ENCODE measurements at places on chromosomes 4 and X.

DNA sequence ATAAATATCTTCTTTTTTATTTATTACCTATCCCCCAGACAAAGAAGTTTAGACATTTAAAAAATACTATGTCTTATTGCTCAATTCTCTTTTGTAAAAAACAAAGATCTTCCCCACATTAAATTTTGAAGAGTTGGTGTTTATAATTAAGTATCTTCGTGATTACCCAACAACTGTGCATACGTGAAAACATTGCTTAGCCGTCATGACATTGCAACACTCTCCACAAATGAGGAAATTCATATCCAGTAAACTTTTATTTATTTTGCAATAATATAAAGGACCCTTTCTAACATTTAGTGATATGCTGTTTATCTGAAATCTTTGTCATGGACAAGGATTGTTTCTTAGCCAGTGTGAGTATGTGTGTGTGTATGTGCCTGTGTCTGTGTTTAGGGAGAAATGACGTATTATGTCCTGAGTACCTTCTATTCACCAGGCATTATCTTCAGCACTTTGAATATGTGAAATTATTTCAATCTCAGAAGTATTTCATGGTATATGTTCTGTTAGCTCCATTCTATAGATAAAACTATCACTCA lies 26.1 kb upstream of the EREG start:
- no peak for DNase-seq

DNA sequence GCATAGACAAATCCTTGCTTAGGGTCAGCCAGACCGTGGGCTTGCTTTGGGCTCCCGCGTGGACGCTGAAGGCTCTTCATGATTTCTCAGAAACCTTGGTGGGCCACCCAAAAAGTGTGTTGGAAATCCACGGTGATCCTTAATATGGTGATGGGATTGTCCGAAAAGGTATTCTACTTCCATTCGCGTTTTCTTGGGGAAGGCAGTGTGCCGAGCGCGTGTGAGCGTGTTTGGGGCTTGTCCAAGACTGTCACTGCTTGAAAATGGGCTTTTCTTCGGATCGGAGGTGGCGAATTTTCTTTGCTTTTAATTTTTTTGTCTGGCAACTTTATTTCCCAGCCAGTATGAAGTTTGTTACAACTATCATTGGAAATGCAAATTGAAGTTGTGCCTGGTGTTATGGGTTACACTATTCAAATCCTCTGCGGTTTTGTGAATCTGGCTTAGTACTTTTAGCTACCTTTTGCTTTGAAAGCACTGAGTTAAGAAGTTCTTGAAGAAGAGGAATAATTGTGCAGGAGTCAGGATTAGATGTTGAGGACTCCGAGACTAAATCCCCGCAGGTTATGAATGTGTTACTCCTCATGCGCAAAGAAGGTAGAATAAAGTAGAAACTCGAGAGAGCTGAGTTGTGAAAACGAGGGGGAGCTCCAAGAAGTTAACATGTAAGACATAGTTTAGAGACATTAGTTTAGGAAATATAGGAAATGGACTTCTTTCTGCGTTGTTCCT lies 3.2 kb downstream of the SPRY1 start:
- DNase-seq, result no peak

DNA sequence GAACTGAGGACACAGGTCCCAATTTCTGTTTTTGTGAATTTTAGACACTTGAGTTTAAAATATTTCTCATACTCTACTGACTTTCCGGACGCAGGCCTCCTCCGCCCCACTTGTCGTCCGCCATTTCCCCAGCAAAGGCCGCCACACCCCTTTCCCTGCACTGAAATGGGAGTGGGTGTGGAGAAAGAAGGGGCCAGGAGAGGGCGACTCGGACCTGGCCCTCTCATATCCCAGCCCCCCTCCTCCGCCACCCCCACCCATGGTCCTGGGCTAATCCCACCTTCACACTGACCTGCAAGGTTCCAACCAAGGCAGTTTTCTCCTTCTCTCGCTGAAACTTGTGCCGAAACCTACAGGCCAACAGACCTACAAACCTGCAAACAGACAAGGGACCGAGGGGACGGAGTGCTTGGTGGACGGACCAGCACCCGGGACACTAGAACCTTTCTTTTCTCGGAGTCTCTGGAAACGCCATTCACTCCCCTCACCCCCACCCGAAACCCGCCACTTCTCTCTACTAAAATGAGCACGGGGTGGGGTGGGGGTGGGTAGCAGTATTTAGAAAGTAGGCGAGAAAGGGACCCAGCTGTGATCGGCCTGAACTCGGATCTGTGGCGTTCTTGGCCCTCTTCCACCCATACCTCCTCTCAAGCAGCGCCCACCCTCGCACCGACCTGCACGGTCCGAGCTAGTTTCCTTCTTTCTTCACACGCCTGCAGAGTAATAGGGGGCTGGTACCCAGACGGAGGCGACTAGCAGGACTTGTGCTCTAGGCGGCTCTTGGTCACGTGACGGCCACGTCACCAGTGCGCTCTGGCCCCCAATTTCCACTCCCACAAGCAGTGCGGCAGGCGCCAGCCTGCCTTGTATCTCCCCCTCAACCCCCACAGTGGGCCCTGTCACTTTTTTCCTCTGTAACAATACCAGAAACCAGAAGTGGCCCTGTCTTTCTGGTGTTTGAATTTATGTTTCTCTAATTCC lies at the start of gene ARMCX6:
ARMCX6 (minus strand) TSS at position 790 of the 981 bp plus-strand sequence. CDS start 1,380 bp downstream, outside the sequence.
- no peak for DNase-seq

DNA sequence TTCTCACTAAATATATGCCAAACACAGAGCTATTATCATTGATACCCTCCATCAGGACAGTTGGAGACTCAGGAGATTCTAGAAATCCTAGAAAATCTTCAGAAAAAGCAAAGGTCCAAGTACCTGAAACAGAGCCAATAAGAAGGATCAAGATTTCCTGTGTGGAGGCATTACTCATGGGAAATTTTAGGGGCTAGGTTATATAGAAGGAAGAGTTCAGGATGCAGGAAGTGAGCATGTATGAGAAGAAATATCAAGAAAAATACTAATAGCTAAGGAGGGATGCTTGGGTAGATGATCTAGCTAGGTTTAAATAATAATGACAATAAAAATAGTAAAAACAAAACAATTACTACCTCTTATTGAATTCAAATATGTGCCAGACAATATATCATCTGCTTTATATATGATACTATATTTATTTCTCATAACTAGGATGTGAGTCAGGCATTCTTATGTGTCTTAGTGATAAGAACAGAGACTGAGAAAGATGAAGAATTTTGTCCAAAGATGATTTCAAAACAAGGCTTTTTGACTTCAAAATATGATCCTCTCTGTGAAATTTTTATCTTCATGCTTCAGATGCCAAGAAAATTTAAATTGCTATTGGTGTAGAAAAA lies 66.4 kb upstream of the HHIP start:
- no peak for DNase-seq

DNA sequence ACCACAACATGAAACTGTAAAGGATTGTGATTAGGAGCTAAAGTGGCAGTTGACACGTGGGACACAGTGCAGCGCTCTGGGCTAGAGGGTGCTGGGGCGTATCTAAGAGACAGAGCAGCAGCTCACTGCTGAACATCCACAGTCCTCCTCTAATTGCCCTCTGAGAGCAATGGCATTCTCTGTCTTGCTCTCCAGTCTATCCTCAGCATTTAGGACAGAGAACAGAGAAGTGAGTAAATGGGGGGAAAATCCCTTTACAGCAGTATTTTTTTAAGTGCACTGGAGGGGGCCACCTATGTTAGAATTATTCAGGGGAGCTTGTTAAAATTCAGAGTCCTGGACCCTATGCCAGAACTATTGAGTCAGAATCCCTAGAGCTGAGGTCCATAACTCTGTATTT lies 4.2 kb upstream of the TMEM154 start:
- no peak for DNase-seq

DNA sequence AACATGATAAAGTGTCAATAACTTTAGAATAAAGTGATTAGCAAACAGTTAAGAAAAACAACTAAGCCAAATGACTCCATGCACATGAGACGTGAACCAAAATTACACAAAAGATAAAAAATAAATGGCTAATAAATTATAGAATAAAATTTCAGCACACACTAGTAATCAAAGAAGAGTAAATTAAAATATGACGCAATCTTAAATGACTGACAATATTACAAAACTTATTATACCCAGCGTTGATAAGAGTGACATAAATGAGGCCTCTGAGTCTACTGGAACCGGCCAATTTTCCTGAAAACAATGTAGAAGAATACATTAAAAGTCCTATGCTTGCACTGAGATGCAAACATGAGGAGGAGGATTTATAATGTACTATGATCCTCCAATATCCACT lies 187.4 kb downstream of the DHX15 start:
- DNase-seq, result no peak

DNA sequence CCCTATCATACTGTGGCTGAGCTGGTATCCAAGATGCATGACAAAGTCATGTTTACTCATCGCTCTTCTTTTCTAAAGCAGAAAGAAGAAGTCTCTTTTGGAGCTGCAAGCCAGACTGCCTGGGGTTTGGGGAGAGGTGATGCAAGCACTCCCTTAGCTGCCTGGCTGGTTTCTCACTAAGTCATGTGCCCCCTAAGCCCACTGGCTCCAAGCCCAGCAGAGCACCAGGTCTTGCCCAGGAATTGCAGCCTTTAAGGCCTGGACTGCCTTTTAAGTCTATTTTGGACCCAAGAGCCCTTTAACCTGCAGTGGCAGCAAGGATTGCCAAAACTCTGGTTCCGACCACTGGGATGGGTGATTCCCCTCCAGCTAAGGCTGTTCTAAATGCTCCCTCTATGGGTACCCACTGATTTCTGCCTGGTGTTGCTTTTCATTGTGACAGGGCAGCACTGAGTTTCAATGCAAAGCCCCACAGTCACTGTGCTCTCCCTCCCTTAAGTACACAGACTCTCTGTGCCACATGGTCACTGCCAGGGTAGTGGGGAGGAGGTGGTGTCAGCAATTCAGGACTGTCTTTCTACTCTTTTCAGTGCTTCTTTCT lies 548.6 kb downstream of the TLL1 start:
- DNase-seq, result no peak

DNA sequence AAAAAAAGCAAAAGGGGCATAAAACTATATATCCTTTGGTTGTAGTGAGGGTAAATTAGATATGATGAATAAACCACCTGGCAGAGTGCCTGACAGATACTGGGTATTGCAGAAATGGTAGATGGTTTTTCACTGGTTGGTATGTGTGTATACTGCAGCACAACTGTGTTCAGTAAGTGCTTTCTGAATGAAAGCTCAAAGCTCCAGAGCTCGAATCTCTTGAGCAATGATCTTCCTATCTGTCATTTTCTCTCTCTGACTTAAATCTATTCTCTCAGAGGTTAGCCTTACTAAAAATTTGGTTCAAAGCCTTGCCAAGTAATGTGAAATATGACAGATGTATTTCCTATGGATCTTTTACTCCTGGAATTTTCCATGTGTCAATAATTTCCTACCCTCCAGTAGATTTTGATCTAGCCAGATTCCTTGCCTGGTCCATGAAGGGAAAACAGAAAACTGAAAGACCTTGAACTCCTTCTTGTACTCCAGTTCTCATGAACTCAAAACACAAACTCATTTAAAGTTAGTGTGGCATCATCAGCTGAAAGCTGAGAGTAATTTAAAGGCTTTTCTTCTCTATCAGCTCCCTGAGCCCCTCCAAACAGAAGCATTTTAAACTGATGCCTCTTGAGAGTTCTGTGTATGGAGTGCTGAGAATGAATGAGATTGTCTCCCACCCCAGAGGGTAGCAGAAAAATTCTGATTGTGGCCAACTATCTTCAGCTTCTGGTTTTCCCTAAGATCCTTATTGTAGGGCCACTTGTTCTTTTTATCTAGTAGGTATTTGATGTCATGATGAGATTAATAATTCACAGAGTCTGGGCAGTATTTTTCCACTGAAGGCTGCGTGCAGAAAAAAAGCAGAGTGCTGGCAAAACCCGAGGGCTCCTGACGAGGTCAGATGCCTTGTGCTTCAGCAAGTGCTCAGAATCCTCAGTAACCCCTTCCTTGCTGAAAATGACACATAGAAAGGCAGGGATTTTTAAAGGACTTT lies 363.4 kb upstream of the BOD1L1 start:
- DNase-seq, result no peak

DNA sequence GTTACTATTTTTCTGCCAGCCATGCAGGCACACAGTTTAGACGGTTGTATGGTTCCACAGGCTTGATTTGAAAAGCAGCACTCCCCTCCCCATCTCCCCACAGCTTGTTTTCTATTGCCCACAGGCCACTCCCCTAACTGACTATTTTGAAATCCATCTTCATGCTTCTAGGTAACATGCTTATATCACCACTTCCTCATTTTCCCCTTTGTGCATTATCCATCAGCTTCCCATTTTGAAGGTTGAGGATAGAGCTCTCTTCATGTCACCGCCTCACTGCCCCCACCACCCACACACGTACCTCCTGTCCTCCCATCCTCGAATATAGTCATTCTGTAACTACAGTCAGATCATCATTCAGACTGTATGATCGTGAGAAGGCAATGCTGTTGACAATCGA lies 224.7 kb downstream of the MID1 start:
- DNase-seq, result no peak

- DNase-seq, result no peak
These were observed 2.2 kb downstream of the CLCN3 start for GRCh38 chr4:169622566-169622965.

DNA sequence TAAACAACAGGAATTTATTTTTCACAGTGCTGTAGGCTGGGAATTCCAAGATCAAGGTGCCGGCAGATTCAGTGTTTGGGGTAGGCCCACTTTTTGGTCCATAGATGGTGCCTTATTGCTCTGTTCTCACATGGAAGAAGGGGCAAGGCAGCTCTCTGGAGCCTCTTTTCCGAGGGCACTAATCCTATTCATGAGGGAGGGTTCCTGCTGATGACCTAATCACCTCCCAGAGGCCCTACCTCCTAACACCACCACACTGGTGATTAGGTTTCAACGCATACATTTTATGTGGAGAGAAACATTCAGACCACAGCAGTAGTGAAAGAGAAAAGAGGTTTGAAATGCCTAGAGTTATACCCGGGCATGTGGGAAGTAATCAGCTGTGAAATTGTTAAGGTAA lies 1.4 kb upstream of the POLA1 start:
- DNase-seq, result no peak

- no peak for DNase-seq
These were observed 107.9 kb downstream of the KDM6A start for GRCh38 chrX:44980883-44981282.

- DNase-seq, result no peak
These were observed 13.3 kb downstream of the ATOH1 start for GRCh38 chr4:93841803-93842345.

All from GOT3 (cell line).